Activated CD4-positive, alpha-beta T cell treated with anti-CD3 and anti-CD28 coated beads, Interleukin-2, amount 10 ng/mL, durations not matched to agents 7 days and 5 days (primary cell): ENCODE measurements at places on chromosomes 5 and 9. TPM values are rescaled to one million over a fixed set of nuclear protein-coding genes. Genes with fewer than 3 reads are reported as not detected.

DNA sequence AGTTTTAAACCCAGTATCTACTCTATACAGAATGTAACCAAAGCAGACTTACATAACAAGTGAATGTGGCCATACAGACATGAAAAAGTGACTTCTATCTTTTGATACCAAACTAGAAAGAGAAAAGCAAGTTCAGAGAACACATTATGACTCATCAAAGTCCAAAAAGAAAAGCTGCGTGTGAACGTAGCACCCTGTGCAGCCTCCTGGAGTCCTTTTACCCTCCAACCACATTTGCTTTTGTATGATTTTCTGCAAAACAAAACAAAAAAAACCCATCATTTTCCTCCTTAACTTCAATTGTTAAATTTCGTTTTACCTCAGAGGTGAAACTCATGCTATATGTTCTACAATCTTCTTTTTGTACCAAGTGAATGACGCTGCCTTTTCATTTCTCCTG is 2.8 kb upstream of the SMARCA2 start:
- H3K27me3 ChIP-seq = peaks cover 4% of the 10 kb centered on the region
- peak; percentile 36 for DNase-seq
- peaks cover 36% of the 10 kb centered on the region for H3K4me1 ChIP-seq
- H3K36me3 ChIP-seq = peaks cover 2% of the 10 kb centered on the region

- no peak overlapping the region for H3K4me3 ChIP-seq
- no peak for DNase-seq
- no peak overlapping the region for H3K27ac ChIP-seq
- no peaks in the 10 kb centered on the region for H3K4me1 ChIP-seq
- H3K36me3 ChIP-seq = no peaks in the 10 kb centered on the region
Measured at GRCh38 chr5:113235884-113236283, 198.9 kb downstream of the TSSK1B start.

The ESM1 gene
- total RNA-seq = not detected

The PCDHGB7 gene
- total RNA-seq = not detected

The FAT2 gene
- not detected for total RNA-seq
